ENCODE measurements at places on chromosomes 12 and 14.
A peak's percentile ranks its signal among the peaks of the same experiment; 100 is the strongest.

DNA sequence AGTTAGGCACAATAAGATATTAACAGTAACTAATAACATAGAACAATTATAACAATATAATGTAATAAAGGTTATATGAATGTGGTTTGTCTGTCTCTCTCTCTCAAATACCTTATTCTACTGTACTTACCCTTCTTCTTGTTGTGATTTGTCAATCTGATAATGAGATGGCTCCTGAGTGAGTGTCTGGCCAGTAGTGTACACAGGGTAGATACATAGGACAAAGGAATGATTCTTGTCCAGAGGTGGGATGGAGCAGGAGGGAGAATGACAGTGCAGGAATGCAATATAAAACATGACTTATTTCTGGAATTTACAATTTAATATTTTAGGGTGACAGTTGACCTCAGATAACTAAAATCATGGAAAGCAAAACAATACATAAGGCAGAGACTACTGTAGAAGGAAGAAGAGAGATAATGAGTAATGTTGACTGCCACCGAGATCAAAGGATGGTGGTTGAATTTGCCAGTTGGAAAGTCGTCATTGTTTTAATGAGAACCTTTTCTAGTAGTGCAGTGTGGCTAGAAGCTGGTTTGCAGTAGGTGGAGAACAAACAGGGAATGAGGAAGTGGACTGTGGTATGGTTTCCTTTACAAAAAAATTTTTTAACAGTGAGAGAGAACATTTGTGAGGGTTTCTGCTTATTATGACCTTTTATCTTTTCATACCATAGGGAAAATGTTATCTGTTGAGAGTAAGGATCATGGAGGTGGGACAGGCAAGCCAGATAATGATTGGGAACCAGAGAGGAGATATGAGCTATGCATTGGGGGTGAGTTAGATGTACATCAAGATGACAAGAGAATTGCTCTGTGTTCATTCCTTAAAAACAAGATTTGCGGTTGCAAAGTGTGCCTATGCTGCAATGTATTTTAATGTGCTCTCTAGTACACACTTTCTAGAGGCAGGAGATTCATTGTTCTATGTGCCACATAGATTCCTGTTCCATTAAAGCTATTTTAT is 458.3 kb downstream of the BTG1 start:
- peak; percentile 75 for DNase-seq

DNA sequence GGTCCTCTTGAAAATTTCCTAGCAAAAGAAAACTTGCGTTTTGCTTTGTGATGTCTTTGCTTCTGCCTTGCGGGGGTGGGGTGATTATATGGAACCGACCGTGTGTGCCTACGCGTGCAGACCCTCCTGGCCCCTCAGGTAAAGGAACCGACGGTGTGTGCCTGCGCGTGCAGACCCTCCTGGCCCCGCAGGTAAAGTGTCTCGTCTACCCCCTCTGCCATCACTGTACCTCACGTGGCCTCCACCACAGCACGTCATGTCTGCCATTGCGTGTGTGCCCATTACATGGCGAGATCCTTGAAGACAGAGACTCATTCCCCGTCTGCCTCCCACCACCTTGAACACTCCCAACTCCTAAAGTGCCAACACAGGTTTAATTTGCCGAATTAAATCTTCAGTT is 3.6 kb downstream of the GOLGA3 start:
- DNase-seq, result no peak

DNA sequence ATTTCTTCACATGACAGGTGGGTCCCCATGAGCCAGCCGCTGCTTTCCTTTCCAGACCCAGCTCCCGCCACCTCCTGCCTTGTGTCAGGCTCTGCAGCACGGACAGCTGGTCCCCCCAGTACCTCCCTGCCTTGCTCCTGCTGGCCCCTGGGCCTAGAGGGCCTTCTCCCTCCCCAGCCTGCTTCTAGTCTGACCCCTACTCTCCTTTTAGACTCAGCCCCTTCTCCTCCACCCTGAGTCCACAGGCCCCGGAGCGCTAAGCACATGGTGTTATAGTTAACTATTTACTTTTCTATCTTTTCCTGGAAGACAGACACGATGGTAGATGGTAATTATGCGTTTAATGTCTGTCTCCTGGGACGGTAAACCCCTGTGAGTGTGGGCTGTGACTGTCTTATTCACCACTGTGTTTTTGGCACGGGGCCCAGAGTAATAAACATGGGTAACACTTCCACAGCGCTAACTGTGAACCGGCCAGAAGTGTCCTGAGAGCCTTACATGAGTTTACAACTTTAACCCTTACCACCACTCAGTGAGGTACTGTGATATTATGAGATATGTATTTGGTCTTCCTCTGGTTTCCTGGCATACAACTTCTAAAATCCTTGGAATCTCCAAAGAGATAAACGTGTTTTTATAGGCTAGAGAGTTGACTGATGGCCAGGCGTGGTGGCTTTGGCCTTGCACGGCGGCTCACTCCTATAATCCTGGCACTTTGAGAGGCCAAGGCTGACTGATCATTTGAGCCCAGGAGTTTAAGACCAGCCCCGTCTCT is 41.2 kb downstream of the DGLUCY start:
- peak; percentile 62 for DNase-seq

DNA sequence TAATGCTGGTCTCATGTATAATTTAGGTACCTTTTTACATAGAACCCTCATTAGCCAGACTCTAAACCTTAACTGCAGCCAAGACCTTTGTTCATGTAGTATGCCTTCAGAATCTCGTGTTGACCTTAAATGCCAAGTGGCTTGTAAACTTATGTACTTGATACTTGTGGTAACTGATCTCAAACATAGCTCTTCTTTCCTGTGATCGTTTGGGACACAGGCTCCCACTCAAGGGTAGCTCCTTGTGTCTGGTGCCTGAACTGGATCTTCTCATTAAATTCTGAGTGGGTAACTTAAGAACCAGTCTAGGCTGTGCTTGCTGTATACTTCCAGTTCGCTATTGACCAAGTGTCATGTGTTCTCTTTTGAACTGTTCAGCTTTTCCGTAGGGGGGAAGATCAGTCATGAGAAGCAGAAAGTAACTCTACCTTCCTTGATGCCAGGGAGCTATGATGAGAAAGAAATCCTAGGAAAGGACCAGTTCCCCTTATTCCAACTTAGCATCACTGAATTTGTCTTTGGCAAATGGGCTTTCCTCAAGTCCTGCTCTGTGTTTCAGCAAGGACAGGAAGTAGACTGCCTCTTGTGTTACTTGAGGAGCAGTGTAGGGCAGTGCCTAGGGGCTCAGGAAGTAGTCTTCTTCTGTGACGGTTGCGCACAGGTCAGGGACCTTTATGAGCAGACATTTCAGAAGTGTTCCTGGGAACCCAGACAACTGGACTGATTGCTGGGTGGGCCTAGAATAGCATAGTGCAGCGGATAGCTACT is 2.5 kb downstream of the LGALS3 start:
- DNase-seq, result no peak

Data from mammary epithelial cell (primary cell).